ENCODE measurements at places on chromosomes 5 and 9.

- DNase-seq: no peak
Measured at GRCh38 chr5:158995694-158996173, 104.0 kb downstream of the EBF1 start.

DNA sequence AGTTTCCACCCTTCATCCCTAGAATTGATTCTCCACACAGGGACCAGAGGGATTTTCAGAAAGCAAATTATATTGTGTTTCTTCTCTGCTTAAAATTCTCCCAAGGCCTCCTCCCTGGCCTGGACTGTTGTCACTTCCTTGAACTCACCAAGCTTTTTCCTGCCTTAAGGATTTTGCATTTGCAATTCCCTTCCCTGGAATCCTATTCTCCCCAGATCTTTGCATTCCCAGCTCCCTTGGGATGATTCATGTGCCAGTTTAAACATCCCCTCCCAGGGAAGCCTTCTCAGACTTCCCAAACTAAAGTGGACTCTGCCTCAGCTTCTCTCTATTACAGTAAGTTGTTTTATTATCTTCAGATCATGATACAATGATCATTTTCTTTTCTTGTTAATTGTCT, 35.2 kb upstream of the PDE8B start:
- DNase-seq: no peak

- DNase-seq: no peak
Measured at GRCh38 chr5:159452480-159453167, 122.3 kb upstream of the IL12B start.

GRCh38 chr5:111776913-111777781, 20.2 kb upstream of the NREP start:
- DNase-seq: no peak

GRCh38 chr5:160520609-160521391, 99.1 kb downstream of the PTTG1 start:
- DNase-seq: no peak
